Mammary epithelial cell (primary cell): ENCODE measurements at places on chromosomes 4 and X.
A peak's percentile ranks its signal among the peaks of the same experiment; 100 is the strongest.

DNA sequence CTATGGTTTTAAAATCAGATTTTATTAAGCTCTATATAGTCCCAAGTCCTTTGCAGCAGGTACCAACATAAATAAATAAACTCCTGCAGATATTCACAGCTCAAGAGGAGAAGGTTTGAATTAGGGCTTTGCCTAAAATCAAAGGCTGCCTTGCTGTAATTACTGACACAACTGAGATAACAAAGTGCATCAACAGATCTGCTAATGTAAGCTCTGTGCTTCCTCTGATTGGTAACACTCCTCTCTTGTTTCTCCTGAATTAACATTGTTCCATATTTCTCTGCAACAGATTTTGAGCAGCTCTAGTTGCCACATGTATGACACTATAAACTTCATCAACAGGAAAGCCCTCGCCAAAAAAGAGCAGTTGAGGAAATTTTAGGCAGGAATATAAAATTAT, 193.6 kb downstream of the SLC39A8 start:
- DNase-seq: no peak

DNA sequence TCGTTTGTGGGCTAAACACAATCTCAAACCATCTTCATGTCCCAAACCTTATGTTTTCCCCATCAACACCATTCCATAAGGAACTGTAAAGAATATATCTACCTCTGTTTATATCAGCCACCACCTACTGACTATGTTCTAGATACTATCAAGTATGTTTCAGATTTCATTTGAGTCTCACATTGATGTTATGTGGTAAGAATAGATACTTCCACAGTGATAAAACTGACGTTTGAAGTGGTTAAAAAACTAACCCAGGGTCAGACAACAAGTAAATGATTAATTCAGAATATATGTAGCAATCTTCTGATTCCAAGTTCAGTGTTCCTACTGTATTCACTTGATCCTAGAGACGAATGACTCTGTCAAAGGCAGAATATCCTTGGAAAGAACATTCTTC, 156.8 kb upstream of the RASGEF1B start:
- peak; percentile 20 for DNase-seq

DNA sequence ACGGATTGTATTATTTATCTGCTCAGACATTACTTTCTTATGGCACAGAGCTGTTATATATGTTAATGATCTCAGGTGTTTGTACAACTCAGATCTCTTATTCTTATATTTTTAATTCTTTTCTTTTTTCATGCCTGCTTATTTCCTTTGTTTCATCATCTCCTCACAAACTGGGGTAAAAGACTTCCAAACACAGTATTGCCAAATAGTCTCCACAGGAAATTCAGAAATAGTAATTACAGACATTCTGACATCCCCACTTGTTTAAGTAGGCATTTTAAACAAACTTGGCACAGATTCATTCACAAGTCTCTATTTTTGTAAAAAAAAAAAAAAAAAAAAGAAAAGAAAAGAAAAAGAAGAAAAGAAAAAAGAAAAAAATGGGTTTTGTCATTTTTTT, 129.7 kb upstream of the USP38 start:
- DNase-seq: no peak

GRCh38 chr4:4860600-4861389, 1.3 kb downstream of the MSX1 start:
- no peak for DNase-seq

GRCh38 chr4:101707596-101707995, 82.9 kb upstream of the BANK1 start:
- DNase-seq: no peak

- no peak for DNase-seq
Measured at GRCh38 chr4:152699313-152699712, 19.5 kb upstream of the TMEM154 start.
